ENCODE measurements at places on chromosomes 7 and 10. TPM values are rescaled to one million over a fixed set of nuclear protein-coding genes. Genes with fewer than 3 reads are reported as not detected.

DNA sequence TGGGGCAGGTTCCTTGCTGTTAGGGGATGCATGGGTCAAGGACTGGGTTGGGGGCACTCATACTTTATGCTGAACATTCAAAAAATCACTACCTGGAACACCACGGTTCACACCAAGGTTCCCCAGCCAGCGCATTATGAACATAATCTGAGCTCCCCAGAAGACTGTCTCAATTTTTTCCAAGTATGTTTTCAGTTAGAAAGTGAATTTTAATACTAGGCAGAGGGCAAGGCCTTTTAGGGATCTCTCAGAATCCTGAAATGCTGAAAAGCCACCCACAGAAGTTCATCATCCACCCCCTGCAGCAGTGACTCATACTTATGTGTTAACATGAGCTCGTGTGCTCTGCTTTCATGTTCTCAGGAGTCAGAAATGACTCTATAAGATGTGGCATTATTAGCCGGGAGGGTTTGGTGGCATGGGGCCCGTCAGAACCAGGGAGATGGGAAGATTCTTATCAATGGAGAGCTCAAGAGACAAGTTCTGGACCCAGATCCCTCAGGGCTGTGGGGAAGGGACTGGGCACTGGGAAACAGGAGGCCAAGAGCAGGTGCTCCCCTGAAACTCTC, 185.2 kb upstream of the ITGB1 start:
- peak; percentile 82 for DNase-seq

- no peak for DNase-seq
Observed at GRCh38 chr10:11517150-11517549, 94.3 kb downstream of the USP6NL start.

The DOCK1 gene
- total RNA-seq: 22.2 TPM

DNA sequence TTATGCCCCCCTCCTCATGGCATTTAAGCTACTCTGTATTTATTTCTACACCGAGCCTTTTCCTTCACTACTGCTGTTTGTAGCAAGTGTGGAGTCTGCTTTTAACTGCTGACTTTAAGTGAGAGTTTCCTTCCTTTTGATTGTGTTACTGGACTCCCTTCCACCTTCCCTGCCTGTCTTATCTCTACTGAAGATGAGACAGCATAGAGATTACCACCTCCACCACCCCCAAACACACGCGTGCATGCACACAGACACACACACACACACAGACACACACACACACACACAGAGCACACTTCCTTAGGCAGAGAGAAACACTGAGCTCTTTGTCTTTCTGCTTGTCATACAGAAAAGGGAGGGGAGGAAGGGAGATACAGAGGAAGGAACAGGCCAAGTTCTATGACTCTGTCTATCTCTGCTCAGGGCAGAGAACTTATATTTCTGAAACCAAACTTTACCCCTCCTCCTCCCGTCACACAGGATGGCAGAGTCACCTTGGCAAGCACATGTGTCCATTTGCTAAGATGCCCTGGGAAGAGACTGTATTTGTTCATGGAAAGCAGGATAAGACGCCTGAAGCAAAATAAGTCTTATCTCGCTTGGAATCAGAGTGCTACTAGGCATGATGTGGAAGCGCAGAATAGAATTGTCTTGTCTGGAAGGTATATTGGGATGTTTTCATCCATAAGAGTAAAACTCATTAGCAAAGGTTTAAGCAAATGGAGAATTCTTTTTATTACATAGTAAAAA, 81.8 kb upstream of the CAV2 start:
- DNase-seq: no peak

The PKD2L1 gene
- total RNA-seq: not detected

The SPACDR gene
- not detected for total RNA-seq

DNA sequence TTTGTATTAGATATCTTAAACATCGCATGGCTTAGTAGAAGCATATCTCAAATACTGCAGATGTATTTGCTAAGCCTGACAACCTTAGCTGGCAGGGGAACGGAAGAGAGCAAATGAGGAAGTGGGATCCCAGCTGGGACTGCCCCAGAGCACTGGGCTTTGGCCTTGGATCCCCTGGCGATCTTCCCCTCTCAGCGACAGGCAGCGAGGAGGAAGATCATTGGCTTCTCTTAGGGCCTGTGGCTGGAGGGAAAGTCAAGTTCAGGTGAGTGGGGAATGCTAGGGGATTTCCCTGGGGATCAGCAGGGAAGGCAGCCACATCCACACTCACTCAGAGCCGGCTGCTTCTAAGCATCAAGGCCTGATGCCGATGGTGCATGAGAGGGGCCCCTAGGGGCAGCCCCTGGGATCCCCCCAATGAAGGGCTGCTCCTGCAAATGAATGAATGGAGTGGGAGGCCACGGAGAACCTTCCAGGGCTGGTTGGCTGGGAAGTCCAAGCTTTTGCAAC, 42.0 kb downstream of the LYZL2 start:
- no peak for DNase-seq

The CDHR1 gene
- not detected for total RNA-seq

DNA sequence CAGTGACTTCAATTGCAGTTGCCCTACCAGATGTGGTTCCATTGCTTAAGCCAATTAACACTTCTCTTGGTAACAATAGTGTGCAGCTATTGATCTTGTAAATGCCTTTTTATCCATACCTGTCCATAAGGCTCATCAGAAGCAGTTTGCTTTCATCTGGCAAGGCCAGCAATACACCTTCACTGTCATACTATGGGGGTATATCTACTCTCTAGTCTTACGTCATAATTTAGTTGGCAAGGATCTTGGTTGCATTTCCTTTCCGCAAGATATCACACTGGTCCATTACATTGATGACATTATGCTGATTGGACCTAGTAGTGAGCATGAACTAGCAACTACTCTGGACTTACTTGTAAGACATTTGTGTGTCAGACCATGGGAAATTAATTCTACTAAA, 17.7 kb upstream of the ZNF365 start:
- DNase-seq: no peak

- DNase-seq: peak; percentile 60
Observed at GRCh38 chr10:77799352-77799751, 127.2 kb downstream of the DLG5 start.

DNA sequence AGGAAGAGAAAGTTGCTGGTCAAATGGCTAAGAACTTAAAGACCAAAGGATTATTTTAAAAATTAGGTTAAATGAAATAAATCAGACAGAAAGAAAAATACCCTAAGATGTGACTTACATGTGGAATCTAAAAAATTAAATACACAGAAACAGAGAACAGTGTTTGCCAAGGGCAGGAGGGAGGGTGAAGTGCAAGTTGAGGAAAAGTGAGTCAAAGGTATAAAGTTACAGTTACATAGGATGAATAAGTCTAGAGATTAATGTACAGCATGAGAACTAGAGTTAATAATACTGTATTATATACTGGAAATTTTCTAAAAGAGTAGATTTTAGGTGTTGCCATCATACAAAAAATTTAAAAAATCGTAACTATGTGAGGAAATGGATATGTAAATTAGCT, 146.3 kb downstream of the MDFIC start:
- no peak for DNase-seq

The AASS gene
- total RNA-seq: 2.4 TPM

DNA sequence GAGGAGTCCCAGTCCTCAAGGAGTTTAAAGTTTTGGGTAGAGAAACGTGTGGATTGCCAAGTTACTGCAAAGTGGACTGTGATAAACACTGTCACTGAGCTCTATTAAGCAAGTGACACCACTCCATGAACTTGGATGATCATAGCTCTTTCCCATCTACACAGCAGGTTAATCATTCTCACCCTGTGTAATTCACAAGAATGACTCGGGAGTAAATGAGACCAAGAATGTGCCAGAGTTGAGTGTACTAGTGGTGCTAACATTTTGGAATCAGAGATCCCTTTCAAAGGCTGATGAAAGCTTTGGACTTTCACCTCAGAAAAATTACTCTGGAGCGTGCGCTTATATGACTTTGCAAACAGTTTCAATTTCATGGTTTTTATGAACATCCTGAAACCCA, 80.8 kb downstream of the RBM20 start:
- DNase-seq: no peak

DNA sequence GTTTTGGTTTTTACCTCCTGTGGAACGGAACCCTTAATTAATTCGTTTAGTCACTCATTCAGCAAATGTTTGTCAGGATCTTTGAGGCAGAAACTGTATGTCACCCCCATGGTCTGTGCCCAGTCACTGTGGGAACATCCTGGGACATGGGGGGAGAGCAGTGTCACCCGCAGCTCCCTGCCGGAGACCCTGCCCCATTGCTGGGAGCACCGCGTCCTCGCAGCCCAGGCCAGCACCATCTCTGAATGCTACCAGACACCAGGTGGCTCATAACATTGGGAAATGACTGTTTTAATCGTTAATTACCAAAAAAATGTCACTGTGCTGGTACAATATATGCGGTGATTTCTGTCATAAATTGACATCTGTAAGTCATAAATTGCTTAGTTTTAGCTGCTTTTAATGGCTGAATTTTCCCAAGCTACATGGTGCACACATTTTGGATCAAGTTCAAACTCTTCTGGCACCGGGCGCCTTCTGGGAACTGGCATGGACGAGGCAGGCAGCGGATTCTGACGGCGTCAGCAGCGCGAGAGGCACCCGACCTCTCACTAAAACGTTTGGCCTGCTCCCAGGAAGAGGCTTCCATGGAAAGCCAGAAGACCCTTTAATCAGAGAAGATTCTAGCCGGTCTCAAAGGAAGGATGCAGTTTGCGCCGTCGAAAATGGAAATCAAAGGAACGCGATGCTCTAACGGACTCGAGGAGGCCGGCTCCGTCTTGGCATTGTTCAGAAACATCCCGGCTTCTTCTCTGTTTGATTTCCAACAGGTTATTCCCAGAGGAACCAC, 184.2 kb downstream of the ADARB2 start:
- DNase-seq: no peak

DNA sequence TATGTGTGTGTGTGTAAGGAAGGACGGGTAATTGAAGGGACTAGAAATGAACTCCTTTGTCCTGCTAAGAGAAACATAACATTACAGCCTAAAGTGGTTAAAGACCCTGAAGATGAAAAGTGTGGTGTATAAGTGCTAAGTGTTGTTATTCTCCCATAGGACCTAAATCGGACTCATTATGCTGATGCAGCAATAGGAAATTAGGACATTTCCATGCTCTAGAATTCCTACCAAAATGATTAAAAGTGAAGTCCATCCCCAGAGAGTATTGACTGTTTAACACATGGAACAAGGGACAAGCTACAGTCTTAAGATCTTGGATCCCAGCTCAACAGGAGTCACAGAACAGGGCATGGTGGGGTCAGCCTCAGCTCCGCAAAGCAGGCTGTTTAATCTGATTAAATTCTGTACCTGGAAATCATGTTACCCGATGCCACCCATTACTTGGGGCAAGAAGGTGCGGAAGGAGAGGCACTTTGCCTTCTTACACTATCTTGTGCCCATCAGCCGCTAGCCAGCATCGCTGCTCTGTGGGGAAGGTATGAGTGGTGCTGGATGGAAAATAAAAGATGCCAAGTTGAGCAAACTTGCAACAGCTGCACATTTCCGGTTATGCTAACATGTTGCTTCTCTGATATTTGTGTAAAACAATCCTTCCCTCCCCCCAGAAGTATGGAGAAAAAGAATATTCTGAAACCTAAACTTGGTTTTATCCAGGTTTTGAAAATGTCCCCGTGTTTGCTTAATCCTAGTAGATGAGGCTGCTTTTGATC, 100.5 kb downstream of the CREB5 start:
- DNase-seq: no peak

GRCh38 chr7:43761938-43762692, 3.6 kb downstream of the BLVRA start:
- peak; percentile 22 for DNase-seq

DNA sequence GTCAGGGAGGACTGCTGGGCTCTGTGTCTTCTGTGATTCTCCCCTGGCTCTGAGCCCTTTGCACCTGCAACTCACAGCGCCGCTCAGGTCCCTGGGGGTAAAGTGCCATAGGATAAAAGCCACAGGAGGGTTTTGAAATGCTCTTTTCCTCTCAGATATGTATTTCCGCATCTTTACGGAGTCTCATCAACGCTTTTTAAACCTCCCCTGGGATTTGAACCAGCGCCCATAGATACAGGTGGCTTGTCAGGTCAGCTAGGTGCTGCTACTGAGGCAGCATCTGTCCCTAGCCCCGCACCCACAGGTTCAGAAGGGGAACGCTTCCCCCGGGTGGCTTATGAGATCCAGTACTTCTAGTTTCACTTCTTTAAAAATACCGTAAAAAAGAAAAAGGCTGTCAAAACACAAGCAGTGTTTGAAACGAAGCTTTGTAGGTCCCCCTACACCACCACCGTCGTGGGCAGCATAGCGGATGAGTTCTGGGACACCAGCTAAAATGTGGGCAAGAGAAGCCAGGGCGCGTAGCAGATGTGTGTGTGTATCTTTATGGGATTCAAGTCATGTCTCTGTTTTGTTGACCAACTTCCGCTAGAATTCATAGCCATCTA, 173.5 kb downstream of the CUX1 start:
- no peak for DNase-seq

DNA sequence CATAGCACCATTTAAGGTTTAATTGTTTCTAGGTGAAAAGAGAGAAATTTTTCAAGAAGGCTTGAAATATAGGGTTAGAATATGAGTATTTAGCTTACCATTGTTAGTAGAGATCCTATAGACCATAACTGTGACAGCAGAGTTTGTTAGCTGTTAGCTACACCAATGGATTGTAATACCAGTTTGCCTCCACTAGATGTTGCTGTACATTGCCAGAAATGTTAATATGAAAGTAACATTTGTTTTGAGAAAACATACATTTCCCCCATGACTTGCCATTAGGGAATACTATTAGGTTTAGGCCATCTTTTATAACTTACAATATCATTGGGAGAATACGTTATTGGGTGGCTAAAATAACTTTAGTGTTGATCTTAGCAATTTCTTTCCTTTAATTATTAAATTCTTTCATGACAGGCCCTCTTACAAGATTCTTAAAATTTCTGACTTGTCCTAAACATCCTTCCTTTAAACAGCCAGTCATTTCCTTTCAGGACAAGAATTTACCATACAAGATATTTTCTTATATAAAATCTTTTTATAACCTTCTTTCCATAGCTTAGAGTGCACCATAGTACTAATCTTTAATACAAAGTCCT, 39.5 kb downstream of the ZNF117 start:
- peak; percentile 57 for DNase-seq

The ZNF680 gene
- 8.8 TPM for total RNA-seq

DNA sequence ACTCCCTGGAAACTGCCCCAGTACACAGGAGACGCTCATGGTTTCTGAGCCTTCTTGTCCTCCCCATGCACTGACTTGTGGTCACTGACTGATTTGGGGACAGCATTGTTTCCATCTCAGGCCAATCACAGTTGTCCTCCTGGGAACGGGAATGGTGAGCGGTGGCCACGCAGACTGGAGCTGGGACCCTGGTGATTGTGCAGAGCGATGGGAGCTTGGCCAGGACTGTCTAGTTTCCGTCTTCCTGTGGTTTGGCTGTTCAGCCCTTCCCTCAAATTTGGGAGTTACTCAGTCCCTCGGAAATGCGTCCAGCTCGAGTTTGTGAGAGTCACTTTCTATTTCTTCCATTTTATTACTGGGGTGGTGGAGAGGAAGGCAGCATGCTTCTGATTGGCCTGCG, 250.9 kb downstream of the ACTR3B start:
- DNase-seq: no peak

GRCh38 chr7:127245607-127246006, 7.1 kb downstream of the GRM8 start:
- DNase-seq: no peak

The SFTPA1 gene
- not detected for total RNA-seq

The DNA2 gene
- total RNA-seq: 11.9 TPM

The FAM131B gene
- total RNA-seq: 0.79 TPM

The ANKRD61 gene
- total RNA-seq: 1.2 TPM

- DNase-seq: no peak
Observed at GRCh38 chr7:26618449-26618848, 245.9 kb downstream of the SKAP2 start.

The SHTN1 gene
- total RNA-seq: 3.8 TPM

- no peak for DNase-seq
Observed at GRCh38 chr7:99314504-99314903, 11.2 kb upstream of the ARPC1A start.

The MKLN1 gene
- total RNA-seq: 26.5 TPM

Measured in M059J (cell line).